ENCODE measurements at places on chromosomes 16 and 17.
A peak's percentile ranks its signal among the peaks of the same experiment; 100 is the strongest.

DNA sequence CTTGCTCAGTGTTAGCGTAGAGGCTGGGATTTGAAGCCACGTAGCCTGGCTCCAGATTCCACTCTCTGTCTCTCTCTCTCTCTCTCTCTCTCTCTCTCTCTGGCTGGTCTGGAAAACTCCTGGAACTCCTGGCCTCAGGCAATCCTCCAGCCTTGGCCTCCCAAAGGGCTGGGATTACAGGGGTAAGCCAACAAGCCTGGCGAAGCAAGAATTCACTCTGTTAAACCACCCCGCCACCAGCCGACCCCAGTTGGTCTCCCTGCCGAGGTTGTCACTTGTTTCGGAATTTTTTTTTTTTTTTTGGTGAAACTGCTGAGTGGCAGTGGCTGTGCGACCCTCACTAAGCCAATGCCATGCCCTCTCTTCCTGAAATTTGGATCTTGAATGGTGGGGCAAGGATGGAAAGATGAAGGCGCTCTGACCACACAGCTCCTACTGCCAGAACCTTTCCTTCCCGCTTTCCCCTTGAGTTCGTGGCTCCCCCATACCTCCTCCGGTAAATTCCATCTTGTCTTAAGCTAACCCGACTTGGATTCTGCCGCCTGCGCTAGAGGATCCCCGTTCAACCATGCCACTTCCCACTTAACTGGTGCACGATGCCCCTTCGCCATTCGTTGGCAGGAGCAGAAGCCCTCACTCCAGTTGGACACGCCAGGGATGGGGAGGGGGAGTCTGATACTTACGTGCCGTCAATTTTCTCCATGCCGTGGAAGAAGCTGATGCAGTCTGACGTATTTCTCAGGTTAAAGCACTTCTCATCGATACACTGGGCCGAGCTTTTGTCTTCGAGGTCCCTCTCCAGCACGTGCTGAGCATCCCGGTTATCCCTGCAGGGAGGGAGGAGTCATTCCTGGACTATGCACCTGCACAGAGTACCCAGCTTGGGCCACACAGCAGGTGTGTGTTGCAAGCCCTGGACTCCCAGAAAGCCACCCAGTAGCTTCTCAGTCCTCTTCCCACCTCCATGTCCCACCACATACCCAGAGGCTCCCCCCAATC is 13.1 kb downstream of the TEKT5 start:
- no peak for DNase-seq

- DNase-seq, result no peak
These were observed 40.8 kb downstream of the MRC2 start for GRCh38 chr17:62668091-62668804.

DNA sequence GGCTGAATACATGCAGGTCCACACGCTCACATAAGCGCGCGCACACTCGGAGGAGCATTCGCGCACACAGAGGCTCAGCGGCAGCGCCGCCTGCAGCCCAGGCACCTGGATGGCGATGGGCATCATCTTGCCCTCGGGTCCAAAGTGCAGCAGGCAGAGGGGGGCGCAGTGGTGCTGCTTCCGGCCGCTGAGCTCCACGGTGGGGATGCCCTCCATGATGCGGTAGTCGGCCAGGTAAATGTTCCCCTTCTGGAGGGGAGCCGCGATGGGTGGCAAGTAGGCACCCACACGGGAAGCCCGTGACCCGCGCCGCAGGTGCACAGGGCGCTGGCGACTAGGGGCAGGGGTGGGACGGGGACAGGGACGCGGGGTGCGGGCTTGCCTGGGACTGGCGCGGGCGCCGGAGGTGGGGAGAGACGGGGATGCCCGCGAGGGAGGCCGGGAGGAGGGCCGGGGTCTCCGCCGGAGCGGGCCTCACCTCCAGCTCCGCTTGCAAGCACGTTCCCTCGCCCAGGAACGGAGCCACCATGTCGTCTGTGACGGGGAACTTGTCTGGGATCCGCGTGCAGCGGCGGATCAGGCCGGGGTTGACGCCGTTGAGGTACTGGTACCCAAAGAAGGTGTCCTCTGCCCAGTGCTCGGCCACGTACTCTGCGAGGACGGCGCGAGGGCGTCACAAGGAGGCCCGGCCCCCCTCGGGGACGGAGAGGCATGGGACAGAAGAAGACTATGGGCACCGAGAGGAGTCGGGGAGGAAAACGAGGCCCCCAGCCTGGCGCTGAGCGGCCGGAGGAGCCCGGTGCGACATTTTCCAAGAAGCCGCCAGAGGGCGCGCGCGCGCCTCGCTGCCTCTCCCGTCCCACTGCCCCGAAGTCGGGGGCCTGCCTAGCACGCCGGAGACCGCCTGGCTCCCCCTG is 8.0 kb downstream of the ALOX12B start:
- DNase-seq, result peak; percentile 33

- no peak for DNase-seq
These were observed 10.1 kb upstream of the DHRS13 start for GRCh38 chr17:28912938-28913333.

DNA sequence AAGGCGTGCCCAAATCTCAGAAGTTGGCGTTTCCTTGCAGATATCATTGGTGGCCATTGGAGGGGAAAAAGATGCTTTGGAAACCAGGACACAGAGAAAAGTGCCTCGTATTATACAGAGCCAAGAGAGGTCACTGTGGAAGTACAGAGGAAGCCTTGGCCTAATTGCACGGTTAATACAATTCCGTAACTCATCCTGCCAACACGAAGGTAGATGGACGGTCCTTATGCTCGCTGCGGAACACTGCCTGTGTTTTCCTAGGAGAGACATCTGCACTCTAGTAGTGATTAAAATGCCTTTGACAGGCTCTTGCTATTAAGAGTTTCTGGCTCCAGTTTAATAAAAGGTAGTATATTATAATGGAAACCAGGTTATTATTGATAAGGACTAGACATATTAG is 536.4 kb downstream of the WWOX start:
- no peak for DNase-seq

DNA sequence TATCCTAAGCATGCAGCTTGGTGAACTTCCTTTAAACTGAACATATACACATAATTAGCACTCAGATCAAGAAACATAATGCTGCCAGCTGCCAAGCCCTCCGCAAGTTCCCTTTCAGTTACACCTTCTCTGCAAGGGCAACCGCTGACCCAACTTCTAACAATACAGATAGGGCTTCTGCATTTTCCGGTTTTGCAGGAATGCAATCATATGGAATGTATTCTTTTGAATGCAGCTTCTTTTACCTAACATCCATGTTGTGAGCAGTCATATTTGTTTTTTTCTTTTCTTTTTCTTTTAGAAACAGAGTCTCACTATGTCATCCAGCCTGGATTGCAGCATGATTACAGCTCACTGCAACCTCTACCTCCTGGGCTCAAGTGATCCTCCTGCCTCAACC is 110.7 kb downstream of the GSG1L start:
- DNase-seq, result no peak

- DNase-seq, result no peak
These were observed 7.5 kb downstream of the CTU2 start for GRCh38 chr16:88713568-88714419.

DNA sequence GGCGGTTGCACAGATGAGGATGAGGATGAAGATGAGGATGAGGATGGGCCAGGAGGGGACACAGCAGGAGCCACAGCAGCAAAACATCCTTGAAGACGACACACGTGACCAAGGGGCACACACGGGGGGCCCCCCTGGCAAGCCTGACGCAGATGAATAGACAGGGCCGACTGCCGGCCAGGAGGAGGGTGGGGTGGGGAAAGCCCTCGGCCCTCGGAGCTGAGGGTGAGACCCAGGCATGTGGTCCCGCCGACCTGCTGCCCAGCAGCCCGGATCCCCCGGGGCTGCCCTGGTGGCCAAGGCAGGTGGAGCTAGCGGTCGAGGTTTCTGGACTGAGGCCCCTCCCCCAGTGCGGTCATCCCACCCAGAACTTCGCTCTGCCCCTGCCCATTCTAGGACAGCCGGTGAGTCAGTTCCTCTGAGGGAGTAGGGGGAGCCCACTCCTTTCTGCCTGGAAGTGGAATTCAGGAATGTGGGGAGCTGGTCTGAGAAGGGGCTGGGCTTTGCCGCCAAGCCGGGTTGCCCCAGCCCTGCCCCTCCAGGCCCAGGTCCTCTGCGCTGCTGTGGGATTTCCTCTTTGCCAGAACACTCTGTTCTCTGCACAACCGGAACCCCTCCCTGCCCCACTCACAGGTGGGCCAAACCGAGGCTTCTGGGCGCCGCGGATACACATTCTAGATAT is 9.9 kb downstream of the CYGB start:
- DNase-seq, result no peak

DNA sequence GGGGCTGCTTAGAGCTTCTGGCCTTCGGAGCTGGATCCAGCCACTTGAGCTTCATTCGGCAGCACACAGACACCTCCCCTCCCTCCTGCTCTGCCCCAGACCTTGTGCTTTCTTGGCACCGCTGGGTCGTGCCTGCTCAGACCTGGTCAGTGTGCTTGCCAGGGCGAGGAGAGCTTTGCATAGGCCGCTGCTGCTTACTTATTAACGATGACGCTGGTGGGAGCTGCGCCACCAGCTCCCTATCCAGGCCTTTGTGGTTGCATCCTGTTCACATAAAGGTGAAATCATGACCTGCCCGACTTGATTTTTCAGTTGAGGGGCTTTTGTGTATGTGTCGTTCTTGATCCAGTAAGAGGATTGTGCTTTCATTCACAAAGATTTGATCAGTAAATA is 101.1 kb downstream of the MSI2 start:
- no peak for DNase-seq

DNA sequence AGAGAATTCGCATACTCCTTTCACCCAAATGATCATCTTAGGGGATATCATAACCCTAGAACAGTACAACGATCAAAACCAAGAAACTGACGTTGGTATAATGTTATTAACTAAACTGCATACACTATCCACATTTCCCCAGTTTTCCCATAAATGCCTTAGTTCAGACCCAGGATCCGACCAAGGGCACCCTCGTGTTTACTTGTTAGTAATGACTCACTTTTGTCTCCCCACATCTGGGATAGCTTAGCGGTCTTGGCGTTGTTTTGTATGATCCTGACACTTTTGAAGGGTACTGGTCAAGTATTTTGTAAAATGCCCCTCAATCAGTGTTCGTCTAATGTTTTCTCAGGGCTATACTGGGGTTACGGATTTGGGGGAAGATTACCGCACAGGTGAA is 8.0 kb downstream of the HS3ST3A1 start:
- no peak for DNase-seq

DNA sequence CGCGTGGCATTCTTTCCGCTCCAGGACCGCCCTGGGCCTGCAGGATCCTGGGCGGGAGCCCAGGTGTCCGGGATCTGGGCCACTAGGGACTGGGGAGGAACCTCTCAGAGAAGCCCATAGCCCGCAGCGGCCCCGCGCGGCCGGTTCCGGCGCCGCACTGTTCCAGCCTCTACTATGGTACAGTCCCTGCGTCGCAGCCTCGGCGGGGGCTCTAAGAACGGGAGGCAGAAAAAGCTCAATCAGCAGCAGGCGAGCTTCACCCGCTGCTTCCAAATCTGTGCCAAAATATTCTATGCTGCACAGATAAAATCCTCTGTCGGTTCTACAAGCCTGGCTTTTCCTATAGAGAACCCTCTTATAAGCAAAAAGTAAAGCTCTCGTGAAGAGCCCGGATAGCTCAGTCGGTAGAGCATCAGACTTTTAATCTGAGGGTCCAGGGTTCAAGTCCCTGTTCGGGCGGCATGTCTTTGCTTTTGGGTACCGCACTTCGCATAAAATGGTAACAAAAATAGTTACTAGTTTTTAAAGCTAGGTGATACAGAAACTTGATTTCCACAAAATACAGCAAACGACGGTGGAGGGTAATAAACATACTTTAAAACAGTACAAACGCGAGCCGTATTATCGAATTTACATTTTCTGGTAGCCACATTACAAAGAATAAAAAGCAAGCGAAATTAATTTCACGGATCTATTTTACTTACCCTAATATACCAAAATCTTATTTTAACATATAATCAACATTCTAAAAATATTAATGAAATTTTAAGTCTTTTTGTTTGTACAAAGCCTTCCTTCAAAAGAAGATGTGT is 661 bp upstream of the ALOXE3 start:
- DNase-seq, result peak; percentile 95

GRCh38 chr17:72995008-72995656 is 97.4 kb downstream of the SLC39A11 start:
- no peak for DNase-seq

GRCh38 chr16:72896485-72897118 is 151.3 kb downstream of the ZFHX3 start:
- no peak for DNase-seq

DNA sequence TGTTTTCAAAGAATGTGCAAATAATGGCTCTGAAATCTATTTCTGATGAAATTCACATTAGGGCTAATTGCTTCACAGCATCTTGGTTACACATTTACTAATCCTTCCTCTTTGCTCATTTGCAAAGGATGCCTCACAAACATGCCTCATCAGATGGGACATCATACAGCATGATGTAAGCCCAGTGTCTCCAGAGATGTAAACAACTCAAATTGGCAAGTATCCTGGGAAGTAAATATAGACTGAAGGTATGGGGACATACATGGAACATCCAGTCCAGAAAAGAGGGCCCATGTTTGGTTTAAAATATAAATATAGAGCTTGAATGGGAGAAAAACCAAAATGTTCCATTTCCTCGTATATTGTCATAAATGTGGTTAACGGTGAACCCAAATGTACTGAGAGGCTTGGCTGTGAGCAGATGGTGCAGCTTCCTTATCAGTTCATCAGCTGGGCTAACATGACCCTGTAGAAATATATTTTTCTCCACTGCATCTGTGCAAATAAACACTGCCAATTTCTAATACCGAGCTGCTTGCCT is 142.9 kb upstream of the NUDT7 start:
- DNase-seq, result no peak

DNA sequence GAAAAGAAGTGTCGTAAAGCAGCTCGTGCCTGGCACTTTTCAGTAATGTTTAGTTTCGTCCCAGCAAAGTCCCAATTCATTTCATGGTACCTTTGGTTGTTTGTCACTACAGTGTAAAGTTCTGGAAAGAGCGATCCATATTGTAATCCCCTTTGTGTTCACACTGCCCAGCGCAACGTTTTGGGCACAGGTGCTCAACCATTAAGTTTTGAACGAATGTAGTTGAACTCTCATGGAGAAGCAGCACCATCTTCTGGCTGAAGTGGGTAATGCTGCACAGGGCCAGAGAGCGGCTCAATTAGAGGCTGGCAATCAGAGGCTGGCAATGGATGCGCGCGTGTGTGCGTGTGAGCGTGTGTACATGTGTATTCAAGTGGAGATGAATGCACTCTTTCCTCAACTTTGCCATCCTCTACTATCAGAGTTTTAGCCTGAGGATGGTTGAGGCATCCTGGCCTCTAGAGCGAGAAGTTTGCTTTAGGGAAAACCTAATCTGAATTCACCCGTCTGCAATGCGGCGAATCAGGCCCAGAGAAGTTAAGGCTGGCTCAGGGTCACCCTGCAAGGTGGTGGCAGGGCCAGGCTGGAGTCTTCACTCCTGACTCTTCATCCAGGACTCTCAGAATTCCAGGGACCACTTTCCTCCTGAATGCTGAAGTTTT is 29.9 kb downstream of the DYNLL2 start:
- peak; percentile 83 for DNase-seq

DNA sequence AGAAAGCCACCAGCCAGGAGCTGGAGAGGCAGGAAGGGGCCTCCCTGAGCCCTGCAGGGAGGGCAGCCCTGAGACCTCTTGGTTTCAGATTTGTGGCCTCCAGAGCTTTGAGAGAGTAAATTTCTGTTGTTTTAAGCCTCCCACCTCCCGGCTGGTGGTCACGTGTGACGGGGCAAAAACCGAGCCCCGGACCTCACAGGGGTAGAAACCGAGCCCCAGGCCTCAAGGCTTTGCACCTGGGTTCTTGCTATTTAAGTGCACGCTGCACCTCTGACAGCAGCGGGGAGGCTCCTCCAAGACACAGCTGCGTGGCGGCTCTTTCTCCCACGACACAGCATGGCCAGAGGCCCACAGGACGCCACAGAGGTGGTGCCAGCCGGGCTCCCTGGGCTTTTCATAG is 17.4 kb upstream of the ZC3H18 start:
- DNase-seq, result no peak

GRCh38 chr17:44310609-44311376 is 2.4 kb downstream of the RUNDC3A start:
- no peak for DNase-seq
